ENCODE measurements at places on chromosomes 3 and 15.

- no peak for DNase-seq
Observed at GRCh38 chr15:88004399-88004798, 252.1 kb downstream of the NTRK3 start.

DNA sequence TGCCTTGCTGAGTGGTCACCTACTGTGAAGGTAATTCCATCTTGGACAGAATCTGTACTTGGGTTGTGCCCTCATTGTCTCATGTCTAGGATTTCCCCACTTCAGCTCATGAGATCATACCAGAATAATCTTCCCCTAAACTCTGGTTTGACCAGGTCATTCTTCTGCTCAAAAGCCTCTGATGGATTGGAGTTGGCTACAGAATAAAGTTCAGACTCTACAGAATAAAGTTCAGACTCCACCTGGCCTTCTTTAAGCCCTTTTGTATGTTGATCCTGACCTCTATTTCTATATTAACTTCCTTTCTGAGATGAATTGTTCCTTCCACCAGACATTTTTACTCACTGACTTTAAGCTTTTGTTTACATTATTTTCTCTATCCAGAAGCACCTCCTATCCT lies 6.4 kb upstream of the GLCE start:
- no peak for DNase-seq

GRCh38 chr3:122496508-122496907 lies 18.2 kb downstream of the KPNA1 start:
- DNase-seq, result peak; percentile 18

DNA sequence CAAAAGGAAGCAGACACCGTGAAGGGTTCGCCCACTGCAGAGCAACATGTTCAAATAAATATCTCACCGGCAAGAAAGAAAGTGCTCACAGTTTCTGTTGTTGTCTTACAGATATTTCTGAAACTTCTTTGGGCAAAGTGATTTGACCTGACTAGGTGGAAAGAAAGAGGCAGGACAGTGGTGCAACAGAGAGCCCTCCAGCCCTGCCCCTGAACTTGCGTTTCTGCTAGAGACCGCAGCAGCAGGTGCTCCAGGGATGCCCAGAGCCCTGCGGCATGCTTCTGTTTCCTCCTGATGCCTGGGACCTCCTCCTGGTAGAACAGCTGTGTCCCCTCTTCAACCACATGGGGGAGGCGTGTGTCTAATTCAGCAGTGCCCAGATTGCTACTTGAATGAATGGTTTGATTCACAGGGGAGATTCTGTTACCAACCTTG lies 123.4 kb downstream of the ATP10A start:
- peak; percentile 72 for DNase-seq

DNA sequence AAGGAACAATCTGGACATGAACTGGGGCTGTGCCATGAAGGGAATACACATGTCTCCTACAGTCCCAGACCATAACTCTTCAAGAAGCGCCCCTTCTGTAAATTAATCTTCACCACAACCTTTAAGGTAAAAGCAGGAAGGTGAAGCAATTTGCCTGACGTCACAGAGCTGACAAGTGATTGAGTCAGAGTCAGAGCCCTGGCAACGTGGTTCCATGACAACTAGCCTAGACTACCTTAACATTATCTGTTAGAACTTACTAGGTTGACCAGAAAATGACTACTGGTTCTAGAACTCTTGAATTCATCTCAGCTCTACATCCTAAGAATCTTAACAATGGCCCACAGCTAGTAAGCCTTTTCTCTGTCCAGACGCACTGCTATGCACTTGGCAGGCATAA lies 124.6 kb downstream of the NTRK3 start:
- no peak for DNase-seq

- DNase-seq, result no peak
Observed at GRCh38 chr3:65963787-65964677, 74.7 kb downstream of the MAGI1 start.

GRCh38 chr15:81189583-81190283 lies 6.9 kb upstream of the IL16 start:
- DNase-seq, result no peak

- no peak for DNase-seq
Observed at GRCh38 chr15:93831641-93832040, 399.7 kb upstream of the MCTP2 start.

DNA sequence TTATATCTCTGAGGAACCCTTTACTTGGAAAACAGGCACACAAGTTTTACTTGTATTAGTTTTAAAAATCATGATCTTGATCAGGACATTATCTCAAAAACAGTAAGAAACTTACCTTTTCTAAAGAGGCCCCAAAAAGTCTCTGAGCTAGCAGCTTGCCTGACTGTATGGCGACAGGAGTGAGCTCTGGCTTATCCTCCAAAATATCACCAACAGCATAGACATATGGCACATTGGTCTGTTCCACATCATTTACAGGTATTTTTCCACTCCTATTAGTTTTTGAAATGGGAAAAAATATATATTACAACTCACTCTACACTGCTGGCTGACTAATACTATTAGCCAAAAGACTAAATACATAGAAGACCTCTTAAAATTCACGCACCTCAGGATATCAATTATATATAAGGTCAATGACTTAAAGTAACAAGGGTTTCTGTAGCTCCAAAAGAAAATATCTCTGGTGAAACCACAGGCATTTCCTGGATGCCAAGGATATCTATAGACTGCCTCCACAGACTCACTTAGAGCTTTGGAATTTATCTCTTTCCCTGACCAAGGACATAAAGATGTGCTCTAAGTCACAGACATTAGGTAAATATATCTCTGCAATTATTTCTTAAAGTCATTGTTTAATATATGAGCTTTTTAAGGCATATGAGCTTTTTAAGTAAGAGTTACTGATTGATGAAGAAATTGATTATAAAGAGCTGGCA lies 33.1 kb downstream of the TXNRD3 start:
- DNase-seq, result no peak

DNA sequence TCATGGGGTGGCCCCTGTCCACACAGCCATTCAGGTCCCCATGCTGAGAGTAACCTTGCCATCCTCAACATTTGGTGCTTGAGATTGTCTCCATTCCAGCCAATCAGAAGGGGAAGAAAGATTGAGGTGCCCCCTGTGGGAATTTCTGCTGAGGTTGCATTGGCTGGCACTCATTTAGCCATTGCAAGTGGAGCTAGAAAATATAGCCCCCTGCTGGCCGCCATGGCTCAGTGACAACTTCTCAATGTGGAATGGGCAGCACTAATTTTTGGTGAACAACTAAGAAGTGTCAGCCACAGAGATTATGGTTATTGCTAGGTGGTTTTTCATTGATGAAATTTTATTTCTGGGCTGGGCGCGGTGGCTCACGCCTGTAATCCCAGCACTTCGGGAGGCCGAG lies 22.0 kb downstream of the COL6A6 start:
- peak; percentile 40 for DNase-seq

- DNase-seq, result no peak
Observed at GRCh38 chr15:70347321-70348225, 249.9 kb upstream of the TLE3 start.

- DNase-seq, result no peak
Observed at GRCh38 chr3:81749265-81749664, 12.2 kb downstream of the GBE1 start.

GRCh38 chr3:105388176-105388575 lies 21.5 kb downstream of the ALCAM start:
- peak; percentile 37 for DNase-seq

- no peak for DNase-seq
Observed at GRCh38 chr15:67193223-67193990, 61.1 kb downstream of the AAGAB start.

DNA sequence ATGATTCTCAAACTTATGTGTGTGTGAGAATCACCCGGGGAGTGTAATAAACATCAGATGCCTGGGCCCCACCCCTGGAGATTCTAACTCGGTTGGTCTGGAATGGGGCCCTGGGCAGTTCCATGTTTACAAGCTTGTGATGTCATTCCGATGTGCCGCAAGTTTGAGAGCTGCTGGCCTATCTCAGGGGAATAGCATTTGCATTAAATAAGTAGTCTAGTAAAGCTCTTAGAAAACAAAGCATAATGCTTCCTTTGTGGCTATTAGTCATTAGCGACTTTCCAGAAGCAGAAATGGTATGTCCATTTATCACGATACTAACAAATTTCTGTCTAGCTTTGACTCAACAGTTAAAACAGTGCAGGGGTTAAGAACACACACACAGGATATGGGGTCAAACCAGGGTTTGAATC lies 20.9 kb downstream of the PGBD4 start:
- DNase-seq, result no peak

DNA sequence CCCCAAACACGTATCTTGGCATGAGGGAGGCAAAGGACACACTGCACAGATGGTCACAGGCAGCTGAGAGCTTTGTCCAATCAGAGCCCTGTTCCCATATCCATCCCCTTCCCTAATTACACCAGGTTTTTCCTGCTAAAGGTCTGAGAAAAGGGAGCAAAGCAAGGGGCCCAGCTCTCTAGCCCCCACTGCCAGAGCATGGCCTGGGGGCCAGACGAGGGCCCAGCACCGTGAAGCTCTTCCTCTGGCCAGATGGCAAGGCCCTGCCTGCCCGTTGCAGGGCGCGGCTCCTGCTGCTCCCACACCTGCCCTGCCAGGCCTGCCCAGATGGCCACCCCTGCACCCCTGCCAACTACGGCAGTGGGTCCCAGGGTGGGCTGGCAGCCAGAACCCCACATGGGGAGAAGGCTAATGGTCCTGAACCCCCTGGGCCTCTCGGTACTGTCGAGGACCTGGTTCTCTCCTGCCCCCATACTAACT lies 3.2 kb downstream of the SHF start:
- no peak for DNase-seq

- DNase-seq, result peak; percentile 78
Observed at GRCh38 chr3:18657858-18658820, 233.0 kb upstream of the SATB1 start.

DNA sequence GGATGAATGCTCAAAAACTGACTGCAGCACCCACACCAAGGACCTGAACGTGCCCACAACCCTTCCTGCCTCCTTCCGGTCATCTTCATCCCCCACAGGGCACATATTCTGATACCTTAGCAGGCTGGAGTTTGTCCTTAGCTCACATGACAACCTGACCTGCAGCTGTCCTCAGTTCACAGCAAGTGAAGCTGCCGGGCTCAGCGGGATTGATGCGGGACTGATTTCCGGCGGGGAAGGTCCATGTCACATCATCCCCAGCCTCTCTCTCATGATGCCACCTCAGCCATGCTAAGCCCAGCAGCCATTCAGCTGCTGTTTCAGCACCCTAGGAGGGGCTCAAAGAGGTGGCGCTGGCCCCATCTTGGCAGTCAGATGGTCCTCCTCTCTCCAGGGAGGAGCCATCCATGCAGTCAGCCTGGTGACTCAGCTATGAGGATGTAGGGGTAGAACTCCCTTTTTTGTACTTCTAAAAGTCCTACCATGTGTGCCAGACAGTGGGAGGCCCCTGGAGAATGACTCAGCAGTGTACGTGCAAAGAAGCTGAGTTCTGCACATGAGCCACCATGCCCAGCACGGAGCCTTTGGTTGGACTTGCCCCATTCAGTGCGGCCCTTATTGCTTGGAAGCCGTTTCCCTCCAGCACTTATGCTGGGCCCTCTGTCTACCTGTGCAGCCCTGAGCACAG lies 9.5 kb downstream of the CA12 start:
- peak; percentile 59 for DNase-seq

DNA sequence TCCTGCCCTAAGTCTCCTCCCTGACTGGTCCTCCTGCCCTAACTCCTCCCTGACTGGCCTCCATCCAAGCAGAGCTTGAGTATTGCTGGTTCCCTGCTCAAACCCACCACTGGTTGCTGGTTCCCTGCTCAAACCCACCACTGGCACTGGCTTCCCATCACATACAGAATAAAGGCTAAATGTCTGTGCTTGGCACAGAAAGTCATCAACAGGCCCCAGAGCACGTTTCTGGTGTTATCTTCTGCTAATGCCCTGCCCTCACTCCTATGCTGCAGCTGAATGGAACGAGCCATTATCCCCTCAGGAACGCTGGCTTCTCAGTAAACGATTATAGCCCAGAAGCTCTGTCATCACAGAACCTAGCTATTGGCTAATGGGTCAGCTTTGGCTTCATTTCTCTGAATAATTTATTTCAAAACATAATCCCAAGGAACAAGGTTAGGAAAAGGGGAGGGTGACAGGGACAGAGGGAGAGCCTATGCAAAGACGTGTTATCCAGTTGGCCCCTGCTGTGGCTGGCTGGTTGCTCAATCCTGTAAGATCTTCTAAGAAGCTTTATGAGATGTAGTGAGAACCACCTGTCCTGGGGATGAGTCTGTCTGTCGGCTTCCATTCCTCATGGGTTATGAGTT lies 6.3 kb upstream of the MUC20 start:
- DNase-seq, result no peak

- DNase-seq, result no peak
Observed at GRCh38 chr3:64046996-64047594, 23.8 kb upstream of the PSMD6 start.

DNA sequence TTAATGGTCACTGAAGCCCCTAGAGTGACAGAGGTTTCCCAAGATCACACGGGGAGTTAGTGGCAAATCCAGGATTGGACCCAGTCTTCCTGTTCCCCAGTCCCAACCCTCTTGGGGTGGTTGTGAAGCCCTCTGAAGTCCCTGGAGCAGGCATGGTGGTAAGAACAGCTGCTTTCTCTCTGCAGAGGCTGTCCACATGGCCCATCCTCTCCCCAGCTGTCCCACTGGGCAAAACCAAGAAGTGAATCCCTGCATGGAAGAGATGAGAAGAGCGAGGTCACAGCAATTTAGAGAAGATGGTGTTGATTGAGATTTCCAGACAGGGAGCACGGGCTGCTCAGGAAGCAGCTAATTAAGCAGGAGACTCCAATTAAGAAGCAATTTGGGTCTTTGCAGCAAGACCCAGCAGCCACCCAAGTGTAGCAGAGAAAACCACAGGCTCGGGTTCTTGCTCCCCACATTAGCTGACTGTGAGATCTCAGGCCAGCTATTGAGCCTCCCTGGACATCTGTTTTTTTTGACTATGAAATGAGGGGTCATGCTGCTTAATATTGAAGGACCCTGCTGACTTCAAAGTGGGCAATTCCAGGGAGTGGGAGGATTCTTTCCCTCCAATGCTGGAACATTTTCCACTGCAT lies 14.8 kb upstream of the HDAC11 start:
- DNase-seq, result no peak

DNA sequence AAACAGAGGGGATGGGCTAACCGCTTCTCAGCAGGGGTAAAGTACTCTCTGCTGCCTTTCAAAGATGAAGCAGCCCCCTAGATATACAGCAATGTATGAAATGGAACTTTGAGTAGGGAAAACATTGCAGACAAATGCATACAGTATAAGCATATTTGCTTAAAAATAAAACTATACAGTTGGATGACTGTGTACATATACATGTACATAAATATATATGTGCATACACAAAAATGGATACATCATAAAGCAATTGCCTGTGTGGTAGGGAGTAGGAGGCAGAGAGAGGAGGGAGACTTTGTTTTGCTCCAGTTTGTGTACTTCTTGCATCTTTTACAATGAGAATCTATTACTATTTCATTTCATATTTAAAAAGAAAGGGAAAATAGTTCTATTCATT lies 28.4 kb downstream of the NSMCE3 start:
- DNase-seq, result no peak

DNA sequence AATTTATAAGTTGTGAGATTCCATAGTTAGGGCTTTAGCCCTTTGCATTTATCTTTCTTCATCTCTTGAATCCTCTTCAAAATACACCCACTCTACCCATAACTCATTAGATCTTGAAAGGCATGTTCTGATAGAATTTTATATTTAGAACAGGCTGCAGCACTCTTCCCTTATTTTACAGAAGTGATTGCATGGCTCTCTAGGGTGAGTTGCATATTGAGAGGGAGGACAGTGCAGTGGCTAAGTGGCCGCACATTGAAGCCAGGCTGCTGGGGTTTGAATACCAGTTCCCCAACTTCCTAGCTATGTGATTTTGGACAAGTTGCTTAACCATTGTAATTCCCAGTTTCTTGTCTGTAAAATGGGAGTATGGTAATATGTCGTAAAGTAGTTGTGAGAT lies 2.5 kb downstream of the CD86 start:
- DNase-seq, result no peak

GRCh38 chr3:24046214-24046613 lies 101.1 kb downstream of the NR1D2 start:
- no peak for DNase-seq
